ENCODE measurements at places on chromosomes 7 and 10.

GRCh38 chr7:15313361-15313760 is 248.5 kb downstream of the AGMO start:
- DNase-seq, result no peak

DNA sequence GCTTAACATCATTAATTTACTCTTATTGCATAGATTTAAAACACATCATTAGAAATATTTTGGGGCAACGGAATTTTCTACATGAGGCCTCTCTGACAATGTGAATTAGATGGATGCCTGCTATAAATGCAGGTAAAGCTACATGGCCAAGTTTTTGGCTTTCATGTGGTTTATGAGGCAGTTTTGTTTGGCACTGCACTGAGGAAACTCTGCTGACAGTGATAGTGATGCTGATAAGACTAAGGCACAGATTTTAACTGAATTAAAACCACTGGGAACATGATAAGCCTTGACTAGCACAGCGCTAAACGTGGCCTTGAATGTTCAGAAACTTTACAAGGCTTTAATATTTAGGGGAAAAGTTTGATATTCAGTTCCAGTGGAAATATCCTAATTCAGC is 114.3 kb upstream of the NOBOX start:
- no peak for DNase-seq

GRCh38 chr10:7405637-7406036 is 5.2 kb downstream of the SFMBT2 start:
- DNase-seq, result no peak

- DNase-seq, result no peak
Observed at GRCh38 chr10:133010095-133010842, 67.9 kb upstream of the CFAP46 start.

DNA sequence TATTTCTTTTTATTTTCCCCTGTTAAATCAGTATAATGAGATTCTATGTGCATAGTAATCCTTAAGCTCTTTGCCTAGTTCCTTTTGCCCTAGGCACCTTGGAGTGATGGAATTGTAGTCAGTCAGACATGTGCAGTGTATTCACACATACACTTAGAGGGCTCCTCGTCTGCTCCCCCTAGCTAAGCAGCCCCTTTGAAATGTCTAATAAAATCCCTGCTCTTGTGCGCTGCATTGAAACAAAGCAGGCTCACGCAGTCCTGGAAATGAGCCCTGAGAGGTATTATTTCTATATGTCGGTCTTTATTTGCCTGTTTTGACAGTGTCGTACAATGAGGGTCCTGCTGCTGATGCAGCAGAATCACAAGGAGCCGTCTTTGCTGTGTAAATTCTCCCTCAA is 258.7 kb downstream of the AUTS2 start:
- no peak for DNase-seq

DNA sequence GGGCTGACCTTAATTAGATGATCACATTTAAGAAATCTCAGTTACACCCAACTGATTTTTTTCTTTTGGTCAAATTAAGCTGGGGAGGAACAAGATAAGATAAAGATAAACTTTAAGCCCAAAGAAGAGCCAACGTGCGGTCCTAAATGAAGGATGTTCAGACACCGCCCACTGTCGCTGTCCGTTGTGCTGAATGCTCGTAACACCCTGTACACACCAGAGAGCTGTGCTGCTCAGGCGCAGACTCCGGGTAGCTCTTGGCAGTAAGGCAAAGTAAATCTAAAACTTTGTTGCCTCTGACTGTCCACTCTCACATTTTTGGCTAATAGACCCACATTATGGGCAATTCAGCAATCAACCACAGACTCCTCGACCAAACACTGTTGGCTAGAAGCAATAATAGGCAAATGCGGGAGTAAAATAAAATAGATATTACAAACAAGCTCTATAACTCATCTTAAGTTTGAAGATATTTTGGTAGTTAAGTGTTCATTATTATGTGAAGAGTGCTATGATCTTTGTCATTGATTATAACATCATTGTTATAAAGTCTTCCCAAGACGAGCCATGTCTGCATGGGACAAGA is 57.1 kb downstream of the PLPP4 start:
- DNase-seq, result peak; percentile 42

GRCh38 chr7:124322561-124322960 is 289.7 kb upstream of the TMEM229A start:
- peak; percentile 62 for DNase-seq

GRCh38 chr10:49160814-49161213 is 27.0 kb upstream of the FAM170B start:
- no peak for DNase-seq

DNA sequence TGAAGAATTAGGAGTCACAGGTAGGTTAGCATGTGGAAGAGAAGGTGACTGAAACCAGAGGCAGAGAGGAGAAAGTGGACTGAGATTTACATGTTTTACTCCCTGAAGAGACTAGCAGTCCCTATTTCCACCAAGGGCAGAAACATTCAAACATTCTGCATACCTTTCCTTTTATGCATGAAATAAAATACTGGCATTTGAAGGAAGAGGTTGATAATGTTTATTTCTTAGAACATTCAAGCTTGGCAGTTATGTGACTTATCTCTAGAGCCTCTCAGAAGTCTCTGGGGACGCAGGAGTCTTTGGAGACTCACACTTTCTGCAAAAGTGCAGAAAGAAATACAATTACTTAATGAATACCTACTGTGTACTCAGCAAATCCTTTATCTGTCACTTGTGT is 507.1 kb upstream of the C7orf33 start:
- no peak for DNase-seq

DNA sequence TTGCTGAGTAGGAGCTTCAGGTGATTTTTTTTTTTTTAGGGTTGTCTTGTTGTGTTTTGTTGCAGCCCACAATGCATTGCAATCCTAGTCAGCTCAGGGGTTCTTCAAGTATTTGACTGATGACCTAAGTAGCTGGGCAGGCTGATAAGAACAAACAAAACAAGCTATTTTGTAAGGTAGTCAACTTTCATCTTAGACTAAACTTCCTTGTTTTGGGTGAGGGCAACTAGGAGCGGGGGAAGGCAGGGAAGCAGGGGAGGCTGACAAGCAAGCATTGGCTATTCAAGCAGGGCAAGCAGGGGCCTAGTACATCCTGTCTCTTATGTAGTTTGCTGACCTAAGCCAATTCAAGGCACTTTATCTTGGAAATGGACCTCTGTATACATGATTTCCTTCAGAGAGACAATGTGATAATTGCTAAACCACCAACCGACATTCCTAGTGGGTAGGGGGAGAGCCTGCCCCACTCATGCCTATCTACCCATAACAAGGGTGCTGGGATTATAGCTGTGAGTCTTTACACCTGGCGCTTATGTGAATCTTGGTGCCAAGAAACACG is 163.3 kb upstream of the PRKCQ start:
- DNase-seq, result no peak

DNA sequence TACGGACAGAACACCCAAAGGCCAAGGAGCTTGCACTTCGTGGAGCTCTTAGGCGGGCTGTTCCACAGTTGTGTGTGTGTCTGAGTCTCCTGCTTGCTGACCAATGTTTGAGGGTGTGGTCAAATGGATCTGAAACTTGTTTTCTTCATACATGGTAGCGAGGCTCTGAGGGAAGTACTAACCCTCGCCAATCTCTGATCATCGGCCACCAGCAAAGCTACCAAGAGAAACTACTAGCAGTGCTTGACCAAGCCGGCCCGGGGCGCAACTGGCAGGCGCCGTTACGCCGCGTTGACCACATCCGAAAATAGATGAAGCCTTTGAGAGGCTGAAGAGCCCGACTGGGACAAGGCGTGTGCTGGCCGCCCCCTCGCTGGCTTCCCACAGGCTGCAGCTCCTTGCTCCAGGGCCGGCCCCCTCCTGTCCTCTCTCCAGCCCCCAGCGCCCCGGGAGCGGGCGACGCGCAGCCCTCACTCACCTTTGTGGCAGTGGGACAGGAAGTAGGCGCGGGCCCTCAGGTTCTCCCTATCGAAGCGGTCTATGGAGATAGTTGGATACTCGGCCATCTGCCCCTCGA is 384 bp downstream of the DCLRE1C start:
- DNase-seq, result peak; percentile 12

All from PC-3 (cell line).